ENCODE measurements at places on chromosomes 7 and 10.

GRCh38 chr10:7102084-7102483, 308.8 kb downstream of the SFMBT2 start:
- no peak for DNase-seq

GRCh38 chr10:62662486-62662885, 142.0 kb upstream of the ADO start:
- no peak for DNase-seq

DNA sequence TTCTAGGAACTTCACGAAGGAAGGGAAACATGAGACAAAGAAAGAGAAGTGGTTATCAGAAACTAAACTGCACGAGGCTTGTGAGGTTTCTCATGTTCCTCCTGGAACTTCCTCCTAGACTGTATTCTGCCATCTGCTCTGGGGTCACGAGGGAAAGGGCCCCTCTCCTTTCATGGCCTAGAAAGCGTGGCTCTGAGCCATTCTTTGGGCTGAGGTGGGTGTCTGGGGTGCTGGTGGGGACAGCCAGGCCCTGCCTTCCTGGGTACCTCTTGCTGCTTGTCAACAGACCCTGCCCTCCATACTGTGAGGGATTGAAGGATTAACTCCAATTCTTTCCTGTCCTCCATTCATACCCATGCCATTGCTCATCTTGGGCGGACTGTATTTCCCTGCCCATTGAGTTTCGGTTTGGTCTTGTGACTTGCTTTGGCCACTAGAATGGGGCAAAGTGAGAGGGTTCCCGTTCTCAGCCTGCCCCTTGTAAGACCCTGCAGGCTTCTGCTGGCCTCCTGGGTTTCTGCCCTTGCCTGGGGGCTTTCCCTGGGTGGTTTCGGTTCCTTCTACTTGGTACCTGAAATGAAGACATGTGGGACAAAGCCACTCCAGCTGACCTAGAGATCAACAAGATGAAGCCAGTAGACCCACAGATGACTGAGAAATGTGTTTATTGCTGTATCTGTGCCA, 14.9 kb upstream of the GIMAP8 start:
- no peak for DNase-seq

DNA sequence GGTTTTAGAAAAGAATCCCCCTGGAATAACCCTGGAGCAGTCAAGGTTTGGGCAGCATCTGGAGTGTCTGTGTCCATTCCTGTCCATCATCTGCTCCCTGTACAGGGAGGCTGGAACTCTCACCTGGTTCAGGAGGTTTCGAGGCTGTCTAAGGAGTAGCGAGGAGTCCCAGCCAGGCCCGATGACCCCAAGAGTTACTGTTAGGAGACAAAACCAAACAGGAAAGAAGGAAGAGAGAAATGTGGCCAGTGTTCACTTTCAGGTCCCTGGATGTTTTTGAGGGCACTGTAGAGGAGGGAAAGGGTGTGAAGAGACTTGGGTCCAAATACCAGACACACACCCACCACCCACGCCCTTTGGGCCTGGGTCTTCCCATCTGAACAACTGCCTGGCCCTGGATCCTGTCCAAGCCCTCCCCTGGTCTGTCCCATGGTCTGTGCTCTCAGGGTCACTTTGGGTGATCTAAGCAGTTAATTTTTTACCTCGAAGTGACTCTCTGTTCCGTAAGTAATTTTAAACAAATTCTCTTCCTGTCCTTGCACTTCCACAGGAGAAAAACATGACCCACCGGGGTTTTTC, 117.1 kb downstream of the ZMIZ1 start:
- no peak for DNase-seq

GRCh38 chr10:86960003-86960862, 1.8 kb downstream of the SNCG start:
- no peak for DNase-seq
